ENCODE measurements at places on chromosomes 6 and 20. TPM values are rescaled to one million over a fixed set of nuclear protein-coding genes. Genes with fewer than 3 reads are reported as not detected.
A peak's percentile ranks its signal among the peaks of the same experiment; 100 is the strongest.

DNA sequence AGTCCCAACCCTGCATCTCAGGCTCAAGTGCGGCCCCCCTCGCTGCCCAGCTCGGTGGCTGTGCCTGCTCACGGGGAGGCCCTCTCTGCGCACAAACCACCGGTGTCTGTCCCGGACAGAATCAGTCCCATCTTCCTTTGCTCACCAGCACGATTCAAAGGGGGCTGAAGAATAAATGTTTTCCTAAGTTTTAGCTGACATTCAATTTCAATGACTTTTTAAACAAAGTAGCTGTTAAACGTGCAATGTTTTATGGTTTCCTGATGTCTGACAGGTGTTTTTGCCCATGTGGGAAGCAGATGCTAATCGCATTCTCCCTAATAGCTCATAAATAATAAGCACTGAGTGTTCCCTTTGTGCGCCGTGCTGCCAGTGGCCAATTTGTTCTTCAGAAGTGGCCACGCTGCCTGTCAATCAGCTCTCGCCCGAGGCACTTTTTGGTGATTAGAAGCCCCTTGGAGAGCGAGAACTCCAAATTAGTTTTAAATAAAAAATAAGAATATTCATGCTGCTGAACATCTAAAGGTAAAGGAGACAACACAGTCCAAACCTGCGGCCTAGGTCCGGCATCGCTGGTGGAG lies 26.3 kb downstream of the BHLHE23 start:
- DNase-seq: no peak

DNA sequence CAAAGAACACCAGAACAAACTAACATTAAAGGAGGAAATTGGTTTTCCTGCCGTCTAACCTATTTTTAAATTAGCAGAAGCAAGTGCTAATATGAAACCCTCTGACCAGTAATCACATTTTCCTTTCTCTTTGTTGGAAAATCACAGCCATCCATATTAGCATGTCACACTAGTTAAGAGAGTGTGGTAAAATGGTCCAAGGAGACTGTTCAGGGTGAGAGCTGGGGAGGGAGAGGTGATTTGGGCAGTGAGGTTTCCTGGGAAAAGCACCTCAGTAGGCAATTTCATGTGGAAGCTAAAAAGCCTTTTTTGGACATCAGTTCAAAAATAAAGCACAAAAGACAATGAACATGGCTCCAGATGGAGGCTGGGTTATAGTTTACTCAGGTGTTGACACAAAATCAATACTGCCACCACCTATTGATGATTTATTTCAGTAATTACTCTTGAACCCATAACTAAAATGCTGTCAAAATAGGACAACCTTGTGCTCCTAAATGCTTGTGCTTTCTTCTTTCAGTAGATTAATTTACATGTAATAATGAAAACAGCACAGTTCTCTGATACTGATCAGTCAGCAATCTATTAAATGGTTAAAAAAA lies 333.2 kb downstream of the SAMD5 start:
- no peak for DNase-seq

GRCh38 chr6:111105578-111105977 lies 18.3 kb downstream of the SLC16A10 start:
- peak; percentile 96 for DNase-seq

GRCh38 chr20:16615199-16615598 lies 42.0 kb upstream of the KIF16B start:
- no peak for DNase-seq

DNA sequence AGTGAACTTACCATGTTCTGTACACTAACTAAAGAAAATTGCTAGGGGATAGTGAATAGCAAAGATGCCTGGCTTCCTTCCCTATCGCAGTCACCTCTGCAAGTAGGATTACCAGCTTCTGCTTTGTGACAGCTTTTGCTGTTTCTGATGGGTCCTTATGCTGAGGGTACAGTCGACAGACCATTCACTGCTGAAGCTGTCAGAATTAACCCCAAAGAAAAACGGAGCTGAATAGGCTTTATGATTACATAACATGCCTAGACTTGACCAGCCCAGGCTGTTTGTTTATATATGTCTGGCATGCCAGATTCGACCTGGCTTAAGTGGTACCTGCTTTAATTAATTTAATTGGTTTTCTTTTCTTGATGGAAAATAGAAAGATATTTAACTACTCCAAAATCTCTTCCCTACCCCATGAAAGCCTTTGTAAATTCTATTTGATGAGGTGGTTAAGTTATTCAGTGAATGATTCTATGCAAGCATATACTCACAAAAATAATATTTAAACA lies 21.7 kb upstream of the PRELID3B start:
- DNase-seq: no peak

DNA sequence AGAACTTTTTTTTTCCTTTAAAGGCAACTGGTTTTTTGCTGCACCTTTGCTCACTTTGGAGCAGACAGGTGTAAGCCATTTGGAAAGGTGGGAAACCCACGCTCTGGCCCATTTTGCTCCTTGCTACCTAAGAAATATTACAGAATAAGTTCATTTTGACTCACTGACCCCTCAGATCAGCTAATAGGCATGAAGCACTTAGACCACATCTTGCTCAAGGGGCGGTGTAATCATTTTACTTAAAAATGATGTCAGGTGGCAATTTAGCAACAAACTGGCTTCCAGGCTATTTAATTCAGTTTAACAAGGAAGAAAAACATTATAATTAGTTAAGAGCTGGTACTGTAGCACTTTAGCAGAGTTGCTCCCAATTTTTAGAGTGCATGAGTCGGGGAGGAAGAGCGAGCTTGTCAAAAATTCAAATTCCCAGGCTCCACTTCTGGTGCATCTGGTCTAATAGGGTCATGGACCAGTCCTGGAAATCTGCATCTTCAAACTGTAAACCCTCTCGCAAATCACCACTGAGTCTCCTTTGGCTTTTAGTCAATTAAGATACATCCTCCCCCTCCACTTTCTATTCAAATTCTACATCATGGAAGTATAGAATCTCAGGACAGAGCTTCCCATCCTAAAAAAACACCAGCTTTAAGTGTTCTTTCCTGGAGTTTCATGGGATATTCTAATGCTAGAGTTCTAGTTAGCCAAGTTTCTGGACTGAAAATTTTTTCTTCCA lies 38.2 kb downstream of the JAG1 start:
- no peak for DNase-seq

The RIPPLY2 gene
- total RNA-seq: not detected

GRCh38 chr20:24786111-24786495 lies 163.0 kb upstream of the CST7 start:
- DNase-seq: no peak

The LGSN gene
- not detected for total RNA-seq

- no peak for DNase-seq
These were observed 14.3 kb upstream of the RBM39 start for GRCh38 chr20:35756404-35756803.

- DNase-seq: no peak
These were observed 234.4 kb downstream of the SIM1 start for GRCh38 chr6:100230115-100230952.

The BPIFB2 gene
- total RNA-seq: not detected

DNA sequence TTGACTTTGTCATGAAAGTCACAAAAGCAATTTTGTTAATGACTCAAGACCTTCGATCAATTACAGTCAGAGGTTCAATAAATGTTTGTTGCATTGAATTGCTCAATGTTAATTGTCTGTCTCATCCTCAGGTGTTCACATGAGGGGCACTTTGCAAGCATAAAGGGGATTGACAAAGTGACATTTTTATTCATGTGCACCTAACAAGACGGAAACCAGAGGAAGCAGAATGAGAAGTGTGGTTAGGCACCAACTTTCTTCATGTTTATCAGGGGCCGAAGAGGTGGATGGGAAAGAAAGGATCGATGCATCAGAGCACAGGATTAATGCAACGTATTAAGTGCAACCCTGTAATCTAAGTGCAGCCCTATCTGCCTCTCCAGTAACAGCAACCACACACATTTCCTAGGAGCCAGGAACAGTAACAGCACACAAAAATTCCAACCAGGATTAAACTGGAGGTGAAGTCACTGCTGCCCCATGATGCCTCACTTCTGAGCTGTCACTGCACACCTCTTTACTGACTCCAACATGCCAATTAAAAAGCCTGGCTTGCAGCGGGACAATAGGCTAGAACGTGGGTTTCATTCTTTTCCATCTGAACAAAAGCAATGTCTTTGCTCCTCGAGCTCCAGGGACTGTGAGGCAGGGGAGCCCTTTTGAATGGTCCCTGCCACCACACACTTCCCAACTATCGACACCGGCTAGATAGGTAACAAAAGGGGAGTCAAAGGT lies 262.7 kb downstream of the CD83 start:
- DNase-seq: no peak

DNA sequence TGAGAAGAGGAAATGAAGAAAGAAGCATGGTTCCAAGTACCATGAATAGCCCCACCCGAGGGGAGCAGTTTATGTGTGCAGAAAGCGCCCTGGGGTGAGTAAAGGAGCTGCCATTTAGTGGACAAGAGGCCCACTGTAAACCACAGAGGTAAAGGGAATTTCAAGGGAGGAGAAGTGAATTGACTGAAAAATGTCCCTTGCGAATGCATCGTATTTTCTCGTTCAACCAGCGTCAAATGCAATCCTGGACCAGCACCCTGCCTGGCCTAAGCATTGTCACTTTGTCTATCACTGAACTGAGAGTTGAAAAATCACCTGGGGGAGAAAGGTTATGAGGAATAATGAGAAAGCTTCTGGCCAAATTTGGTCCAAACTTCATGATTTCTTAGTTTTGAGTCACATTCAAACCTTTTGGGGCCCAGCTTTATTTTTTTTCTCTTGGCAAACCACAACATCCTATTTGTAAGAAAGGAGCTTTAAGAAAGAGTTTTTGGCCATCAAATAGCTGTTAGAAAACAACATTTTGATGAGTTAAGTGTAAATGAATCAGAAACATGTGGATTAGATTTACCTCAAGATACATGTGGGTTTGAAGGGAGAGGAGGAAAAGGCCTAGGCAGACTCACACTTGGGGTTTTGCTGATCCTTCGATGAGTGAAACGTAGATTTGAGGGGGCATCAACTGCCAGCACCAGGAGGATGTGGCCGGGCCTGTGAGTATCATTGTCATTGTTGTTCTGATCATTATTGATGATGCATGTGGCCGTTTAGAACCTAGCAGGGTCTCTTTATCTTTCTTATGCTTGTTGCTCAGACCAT lies 214.0 kb downstream of the CLIC5 start:
- no peak for DNase-seq

DNA sequence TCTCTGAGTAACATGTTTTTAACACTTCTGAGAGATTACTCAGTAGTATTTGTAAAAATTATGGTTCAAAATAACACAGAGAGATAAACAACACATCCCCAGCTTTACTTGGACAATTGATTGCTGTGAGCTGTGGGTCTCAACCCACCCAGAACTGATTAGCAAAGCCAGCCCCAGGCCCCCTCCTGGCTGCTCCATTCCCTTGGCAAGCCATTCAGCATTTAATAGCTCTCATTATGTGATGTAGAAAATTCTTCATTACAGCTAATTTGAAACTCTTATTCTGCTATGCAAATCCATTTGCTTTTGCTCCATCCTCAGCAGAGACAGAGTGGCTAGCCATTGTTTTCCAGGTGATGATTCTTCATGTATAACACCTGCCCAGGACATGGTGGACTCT lies 16.6 kb upstream of the SIRT5 start:
- DNase-seq: no peak

GRCh38 chr6:157461000-157461915 lies 80.3 kb downstream of the ZDHHC14 start:
- DNase-seq: no peak

- DNase-seq: no peak
These were observed 480 bp upstream of the NT5E start for GRCh38 chr6:85449388-85449817.
